CD8-positive, alpha-beta T cell (primary cell): ENCODE measurements at places on chromosomes 1 and 21. TPM values are rescaled to one million over a fixed set of nuclear protein-coding genes. Genes with fewer than 3 reads are reported as not detected.

ANKRD45 gene
- not detected for total RNA-seq

FAM72B gene
- 0.79 TPM for total RNA-seq

PTPRC gene
- 634 TPM for total RNA-seq

C1orf116 gene
- total RNA-seq: 0.27 TPM

FNDC10 gene
- total RNA-seq: 1.1 TPM

PGBD5 gene
- not detected for total RNA-seq

RNU1-4 gene
- total RNA-seq: 3,852 TPM

FCER1A gene
- total RNA-seq: not detected

OR2L3 gene
- not detected for total RNA-seq

NEK2 gene
- total RNA-seq: 0.19 TPM

TESK2 gene
- 5.8 TPM for total RNA-seq

CTSE gene
- total RNA-seq: not detected

BEST4 gene
- 1.5 TPM for total RNA-seq

LRRC7 gene
- 3.1 TPM for total RNA-seq

AXDND1 gene
- 0.98 TPM for total RNA-seq

SDHB gene
- total RNA-seq: 66.2 TPM

SLC44A5 gene
- 0.76 TPM for total RNA-seq

KCNJ15 gene
- not detected for total RNA-seq

CAPN8 gene
- total RNA-seq: 0.42 TPM

TACSTD2 gene
- total RNA-seq: not detected

SLC6A17 gene
- total RNA-seq: not detected

GPA33 gene
- total RNA-seq: 1.7 TPM

KIF2C gene
- total RNA-seq: 0.58 TPM

CACNA1S gene
- total RNA-seq: not detected

ITGB2 gene
- total RNA-seq: 234 TPM

CAMK2N1 gene
- total RNA-seq: 6.6 TPM

RIPPLY3 gene
- not detected for total RNA-seq

PGD gene
- 20.2 TPM for total RNA-seq

IFNLR1 gene
- 5.6 TPM for total RNA-seq

CMPK1 gene
- total RNA-seq: 98.8 TPM

GORAB gene
- 24.8 TPM for total RNA-seq

FMO4 gene
- total RNA-seq: 0.87 TPM

CASZ1 gene
- total RNA-seq: 48.0 TPM
